CD4-positive, alpha-beta T cell treated with Interleukin-12 subunit alpha and Interleukin-12 subunit beta, for 1 hour (primary cell): ENCODE measurements at places on chromosomes 13 and 19.

GRCh38 chr13:102441085-102441484, 39.2 kb upstream of the FGF14 start:
- DNase-seq = no peak

DNA sequence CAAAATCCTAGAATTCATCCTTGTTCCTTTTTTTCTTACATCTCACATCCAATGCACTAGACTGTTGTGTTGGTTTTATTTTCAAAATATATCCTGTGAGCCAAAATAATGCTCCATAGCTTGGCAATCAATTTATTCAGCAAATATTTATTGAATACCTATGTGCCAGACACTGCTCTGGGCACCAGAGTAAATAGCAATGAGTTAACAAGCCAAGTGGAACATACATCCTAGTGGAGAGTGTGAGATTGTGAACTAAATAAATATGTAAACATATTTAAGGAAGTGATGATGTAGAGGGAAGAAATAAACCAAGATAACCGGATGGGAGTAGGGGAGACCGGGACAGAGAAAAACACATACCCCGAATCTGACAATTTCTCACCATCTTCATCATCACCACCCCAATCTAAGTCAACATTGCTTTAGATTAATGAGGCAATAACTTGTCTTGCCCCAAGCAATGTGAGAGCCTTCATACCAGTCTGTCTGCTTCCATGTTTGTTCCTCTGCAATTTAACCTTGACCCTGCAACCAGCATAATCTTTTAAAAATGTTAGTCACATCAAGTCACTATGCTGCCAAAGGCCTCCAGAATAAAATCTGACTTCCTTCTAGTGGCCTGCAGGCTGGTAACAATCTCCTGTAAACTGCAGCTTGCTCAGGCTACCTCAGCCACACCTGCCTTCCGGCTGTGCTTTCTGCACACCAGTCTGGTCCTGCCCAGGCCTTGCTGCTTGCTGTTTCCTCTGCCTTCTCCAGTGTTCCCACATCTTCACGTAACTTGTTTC, 199.2 kb downstream of the DLEU7 start:
- DNase-seq = no peak

DNA sequence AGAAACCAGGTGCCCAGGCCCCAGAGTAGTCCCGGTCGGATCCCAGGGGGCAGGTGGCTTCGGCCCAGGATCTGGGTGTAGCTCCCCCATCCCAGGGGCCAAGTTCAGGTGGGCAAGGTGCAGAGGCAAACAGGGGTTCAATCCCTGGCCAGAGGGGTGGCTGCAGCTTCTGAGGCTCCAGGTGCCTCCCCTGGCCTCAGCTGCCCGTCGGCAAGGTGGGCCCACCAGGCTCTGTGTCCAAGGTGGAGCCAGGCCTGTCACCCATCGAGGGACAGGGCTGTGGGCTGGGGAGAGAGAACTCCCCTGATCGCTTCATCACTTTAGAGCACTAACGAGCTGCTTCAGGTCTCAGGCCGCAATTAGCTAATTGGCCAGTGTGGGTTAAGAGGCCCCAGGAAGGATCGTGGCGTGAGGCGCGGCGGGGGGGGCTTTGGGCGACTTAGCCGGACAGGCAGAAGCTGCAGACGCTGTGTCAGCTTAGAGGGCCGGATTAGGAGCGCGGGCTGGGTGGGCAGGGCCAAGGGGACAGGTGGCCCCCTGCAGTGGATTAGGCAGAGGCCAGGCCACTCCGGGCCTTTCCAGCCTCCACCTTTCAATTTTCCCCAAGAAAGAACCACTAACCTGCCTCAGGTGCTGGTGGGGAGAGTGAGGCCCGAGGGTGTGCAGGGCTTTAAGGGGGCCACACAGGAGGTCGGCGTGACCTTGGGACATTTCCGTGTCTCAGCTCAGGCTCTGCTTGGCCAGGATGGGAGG, 2.8 kb upstream of the RAX2 start:
- no peak for DNase-seq

DNA sequence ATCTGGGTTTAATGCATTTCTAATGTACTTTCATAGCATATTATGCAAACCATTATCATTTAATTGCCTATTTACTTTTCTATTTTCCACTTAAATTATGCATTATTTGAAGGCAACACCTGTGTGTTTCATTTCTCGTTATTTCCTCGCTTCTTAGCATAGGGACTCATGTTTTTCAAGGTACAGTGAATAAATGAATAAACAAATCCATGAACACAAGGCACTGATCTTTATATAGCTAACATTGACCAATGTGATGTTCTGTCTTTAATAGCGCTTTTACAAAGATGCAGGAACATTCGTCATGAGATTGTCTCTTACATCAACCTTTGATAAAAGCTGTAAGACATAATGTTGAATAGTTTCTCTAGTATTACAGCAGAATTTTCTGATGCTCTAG, 121.2 kb downstream of the B3GLCT start:
- no peak for DNase-seq

- DNase-seq = no peak
Measured at GRCh38 chr13:109605846-109606245, 180.5 kb downstream of the IRS2 start.
